Glomerular endothelial cell (primary cell): ENCODE measurements at places on chromosomes 7 and 10. TPM values are rescaled to one million over a fixed set of nuclear protein-coding genes. Genes with fewer than 3 reads are reported as not detected.

Gene FBXL13
- total RNA-seq = 0.39 and 2.2 TPM in 2 replicates

Gene ZNF775
- 9.4 and 16.6 TPM in 2 replicates for total RNA-seq

Gene HYAL4
- 0.18 TPM in 1 of 2 replicates, not detected in the other for total RNA-seq

Gene PKD2L1
- not detected in 2 replicates for total RNA-seq

Gene BHLHA15
- 0.53 and 0.68 TPM in 2 replicates for total RNA-seq

Gene PTF1A
- total RNA-seq = not detected in 2 replicates

DNA sequence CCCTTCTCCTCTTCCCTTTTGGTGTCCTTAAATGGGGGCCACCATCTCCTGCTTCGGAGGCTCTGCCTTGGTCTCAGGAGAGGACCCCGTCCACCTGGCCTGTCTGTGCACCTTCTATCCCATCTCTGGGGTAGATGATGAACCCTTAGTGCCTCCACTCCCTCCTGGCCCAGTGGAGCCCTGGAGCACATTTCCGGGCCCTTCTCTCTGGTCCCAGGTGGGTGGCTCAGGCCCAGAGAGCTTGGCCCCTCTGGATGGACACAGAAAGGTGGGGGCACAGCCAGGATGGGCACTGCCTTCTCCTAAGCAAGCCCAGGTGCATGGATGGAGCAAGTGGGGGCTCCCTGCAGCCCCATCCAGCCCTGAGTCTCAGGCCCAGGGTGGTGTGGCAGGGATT lies 121.4 kb upstream of the RET start:
- DNase-seq = no peak

- DNase-seq = no peak
These were observed 134.7 kb downstream of the EMX2 start for GRCh38 chr10:117677239-117677638.

- no peak for DNase-seq
These were observed 87.6 kb downstream of the PIP4K2A start for GRCh38 chr10:22626784-22627183.

DNA sequence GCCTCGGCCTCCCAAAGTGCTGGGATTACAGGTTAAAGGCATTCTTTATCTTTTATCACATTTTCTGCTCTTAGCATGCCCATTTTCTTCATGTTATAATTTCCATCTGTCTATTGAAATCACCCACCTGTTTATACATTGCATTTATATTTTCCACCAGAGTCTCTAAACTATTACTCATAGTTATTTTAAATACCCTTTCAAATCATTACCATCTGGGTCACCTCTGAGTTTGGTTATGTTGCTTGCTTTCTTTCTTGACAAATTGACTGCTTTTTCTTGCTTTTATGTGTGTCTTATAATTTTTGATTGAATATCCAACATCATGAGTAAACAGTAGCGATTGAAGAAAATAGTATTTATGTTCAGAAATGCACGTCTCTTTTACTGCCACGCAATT lies 71.4 kb downstream of the TMEM270 start:
- DNase-seq = no peak

- DNase-seq = no peak
These were observed 9.8 kb upstream of the PARD3 start for GRCh38 chr10:34824870-34825269.

DNA sequence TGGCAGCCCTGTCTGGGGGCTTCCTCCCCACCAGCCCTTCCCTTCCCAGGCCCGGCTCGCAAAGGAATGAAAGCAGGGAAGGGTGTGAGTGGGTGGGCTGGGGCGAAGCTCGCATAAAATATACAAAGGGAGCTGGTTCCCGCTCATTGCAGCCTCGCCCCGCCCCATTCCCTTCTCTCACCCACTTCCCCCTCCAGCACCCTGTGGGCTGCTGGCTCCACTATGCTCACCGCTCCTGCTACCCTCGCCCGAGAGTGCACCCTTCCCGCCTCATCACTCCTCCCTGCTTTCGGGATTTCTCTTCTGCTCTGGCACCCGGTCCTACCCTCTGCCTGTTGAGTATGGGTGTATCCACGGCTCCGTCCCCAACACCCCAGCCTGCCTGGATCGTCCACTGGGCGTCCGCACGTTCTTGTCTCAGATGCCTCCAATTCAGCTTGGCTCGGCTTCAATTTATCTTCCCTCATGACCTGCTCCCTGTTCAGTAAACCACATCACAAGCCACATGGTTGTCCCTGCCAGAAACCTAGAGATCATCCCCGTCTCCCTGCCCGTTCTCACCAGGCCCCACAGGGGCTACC lies 14.4 kb upstream of the TTYH3 start:
- DNase-seq = no peak
